ENCODE measurements at places on chromosomes 12 and 14. TPM values are rescaled to one million over a fixed set of nuclear protein-coding genes. Genes with fewer than 3 reads are reported as not detected.

GRCh38 chr12:52871291-52872039 lies 22.7 kb upstream of the KRT78 start:
- H3K4me3 ChIP-seq = no peak overlapping the region
- H3K27ac ChIP-seq = peak overlapping the region; percentile 67
- DNase-seq = no peak
- no peaks in the 10 kb centered on the region for H3K27me3 ChIP-seq
- no peaks in the 10 kb centered on the region for H3K36me3 ChIP-seq
- peaks cover 3% of the 10 kb centered on the region for H3K4me1 ChIP-seq

DNA sequence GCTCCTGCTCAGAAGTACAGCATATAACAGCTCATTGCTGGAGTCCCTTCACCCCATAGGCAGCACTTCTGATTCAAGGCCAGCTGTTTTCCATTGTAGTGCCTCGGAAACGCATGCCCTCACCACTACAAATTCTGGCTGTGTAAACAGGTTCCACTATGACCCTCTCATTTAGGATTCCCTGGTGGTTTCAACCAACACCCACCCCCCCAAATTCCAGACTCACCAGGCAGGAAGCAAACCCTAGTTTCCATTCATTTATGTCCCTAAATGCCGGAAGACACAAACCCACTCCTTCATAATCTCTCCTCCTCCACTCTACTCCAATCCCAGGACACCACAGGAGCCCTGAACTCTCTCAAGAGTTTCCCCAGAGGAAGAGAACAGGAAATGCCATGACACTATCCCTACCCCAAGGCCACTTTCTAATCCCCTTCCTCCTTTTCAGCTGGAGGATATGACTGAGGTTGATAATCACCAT lies 75.9 kb upstream of the TMPO start:
- H3K36me3 ChIP-seq = no peaks in the 10 kb centered on the region
- H3K27me3 ChIP-seq = no peaks in the 10 kb centered on the region
- H3K4me1 ChIP-seq = no peaks in the 10 kb centered on the region
- DNase-seq = no peak

DNA sequence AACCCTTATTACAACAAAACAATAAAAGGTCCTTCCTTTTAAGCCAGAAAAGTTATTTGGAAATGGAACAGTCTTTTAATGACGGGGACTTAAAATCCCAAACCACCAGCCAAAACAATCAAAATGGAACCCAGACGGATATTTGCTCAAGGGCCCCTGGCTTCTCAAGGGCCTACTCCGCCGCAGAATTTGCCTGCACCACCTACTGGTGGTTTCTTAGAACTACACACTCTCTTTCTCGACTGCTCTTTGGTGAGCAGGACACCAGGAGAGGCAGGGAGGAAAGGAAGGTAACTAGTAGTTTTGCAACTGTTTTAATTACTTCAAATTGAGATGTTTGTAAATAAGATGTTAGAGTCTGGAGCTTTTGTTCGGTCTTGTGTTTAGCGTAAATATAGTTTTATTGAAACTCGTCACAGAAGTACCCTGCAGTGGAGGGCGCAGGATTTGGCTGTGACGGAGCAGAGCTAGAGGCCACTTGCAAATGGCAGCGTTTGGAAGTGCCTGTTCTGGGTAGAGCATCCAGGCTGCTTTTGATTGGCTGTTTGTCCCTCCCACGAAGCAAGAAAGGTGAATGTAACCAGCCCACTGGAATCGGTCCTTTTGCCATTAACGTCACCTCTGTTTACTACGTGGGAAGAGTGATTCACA lies 238.5 kb downstream of the CACNA1C start:
- no peaks in the 10 kb centered on the region for H3K27me3 ChIP-seq
- H3K27ac ChIP-seq = peak overlapping the region; percentile 59
- H3K4me1 ChIP-seq = peaks cover 9% of the 10 kb centered on the region
- no peak for DNase-seq

- H3K36me3 ChIP-seq = no peaks in the 10 kb centered on the region
- H3K27me3 ChIP-seq = no peaks in the 10 kb centered on the region
- no peaks in the 10 kb centered on the region for H3K4me1 ChIP-seq
Measured at GRCh38 chr12:34051486-34051885, 29.2 kb downstream of the ALG10 start.

GRCh38 chr14:89409961-89410360 lies 7.1 kb downstream of the FOXN3 start:
- H3K4me1 ChIP-seq = peaks cover 59% of the 10 kb centered on the region
- H3K36me3 ChIP-seq = peaks cover 9% of the 10 kb centered on the region
- peak overlapping the region; percentile 82 for H3K27ac ChIP-seq

- no peak overlapping the region for H3K4me3 ChIP-seq
- no peaks in the 10 kb centered on the region for H3K4me1 ChIP-seq
Measured at GRCh38 chr12:132700212-132700822, 10.3 kb upstream of the PGAM5 start.

- H3K36me3 ChIP-seq = no peaks in the 10 kb centered on the region
- H3K27me3 ChIP-seq = no peaks in the 10 kb centered on the region
- H3K27ac ChIP-seq = no peak overlapping the region
- DNase-seq = no peak
- H3K4me1 ChIP-seq = no peaks in the 10 kb centered on the region
Measured at GRCh38 chr14:104528496-104528895, 51.1 kb upstream of the C14orf180 start.

KRT71 gene
- total RNA-seq = not detected

DNA sequence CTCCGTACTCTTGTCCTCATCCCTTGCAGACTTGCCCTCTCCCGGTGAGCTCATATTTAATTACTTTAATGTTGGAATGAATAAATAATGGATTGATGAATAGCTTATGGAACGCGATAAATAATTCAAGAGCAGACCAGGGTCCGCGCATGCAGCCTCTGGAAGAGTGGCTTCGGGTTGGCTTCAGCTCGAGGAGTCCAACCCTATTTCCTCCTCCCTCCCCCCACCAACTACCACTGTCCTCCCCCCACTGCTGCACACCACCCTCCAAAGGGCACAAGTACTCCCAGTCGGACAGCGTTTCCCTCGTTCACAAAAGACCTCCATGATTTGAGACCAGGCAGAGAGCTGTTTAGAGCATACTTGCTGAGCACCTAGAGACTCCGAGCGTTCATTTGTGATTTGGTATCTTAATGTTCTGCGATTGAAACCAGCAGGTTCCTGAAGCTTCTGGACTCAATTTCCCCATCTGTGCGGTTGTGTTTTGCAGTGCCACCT lies 647 bp upstream of the SIX1 start:
- no peaks in the 10 kb centered on the region for H3K36me3 ChIP-seq
- no peaks in the 10 kb centered on the region for H3K4me1 ChIP-seq
- peaks cover 29% of the 10 kb centered on the region for H3K27me3 ChIP-seq
- no peak for DNase-seq
- no peak overlapping the region for H3K27ac ChIP-seq

BMP4 gene
- 33.1 TPM for total RNA-seq

DNA sequence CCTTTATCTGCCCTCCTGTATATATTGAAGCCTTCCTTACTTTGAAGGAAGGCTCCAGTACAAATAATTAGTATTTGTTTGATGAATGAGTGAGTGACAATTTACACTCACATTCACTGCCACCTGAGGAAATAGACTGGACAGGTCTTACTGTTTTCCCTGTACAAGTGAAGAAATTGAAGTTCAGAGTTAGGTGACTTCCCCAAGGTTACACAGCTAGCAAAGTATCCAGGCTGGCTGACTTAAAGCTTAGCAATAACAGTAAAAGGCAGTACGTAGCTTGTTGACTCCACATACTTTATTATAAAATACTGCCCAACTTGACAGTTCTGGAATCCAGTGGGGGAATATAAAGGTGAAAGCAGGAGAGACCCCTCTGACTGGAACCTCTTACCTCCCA lies 2.6 kb upstream of the KRT18 start:
- no peak overlapping the region for H3K4me3 ChIP-seq
- no peak for DNase-seq
- H3K36me3 ChIP-seq = no peaks in the 10 kb centered on the region
- H3K27me3 ChIP-seq = no peaks in the 10 kb centered on the region

FOXG1 gene
- not detected for total RNA-seq

GRCh38 chr14:104291123-104292000 lies 153.0 kb downstream of the KIF26A start:
- no peaks in the 10 kb centered on the region for H3K27me3 ChIP-seq
- H3K27ac ChIP-seq = no peak overlapping the region
- DNase-seq = no peak
- no peaks in the 10 kb centered on the region for H3K36me3 ChIP-seq
- no peak overlapping the region for H3K4me3 ChIP-seq

GRCh38 chr14:78709795-78710557 lies 539.8 kb downstream of the NRXN3 start:
- no peaks in the 10 kb centered on the region for H3K4me1 ChIP-seq
- H3K4me3 ChIP-seq = no peak overlapping the region
- H3K36me3 ChIP-seq = no peaks in the 10 kb centered on the region
- no peaks in the 10 kb centered on the region for H3K27me3 ChIP-seq

KCNMB4 gene
- 3.4 TPM for total RNA-seq

GALNT8 gene
- not detected for total RNA-seq

GRCh38 chr12:45349916-45350315 lies 134.0 kb downstream of the ANO6 start:
- no peak overlapping the region for H3K4me3 ChIP-seq
- peaks cover 6% of the 10 kb centered on the region for H3K4me1 ChIP-seq
- no peak for DNase-seq
- H3K27ac ChIP-seq = peak overlapping the region; percentile 40
- peaks cover 23% of the 10 kb centered on the region for H3K36me3 ChIP-seq
- no peaks in the 10 kb centered on the region for H3K27me3 ChIP-seq

DNA sequence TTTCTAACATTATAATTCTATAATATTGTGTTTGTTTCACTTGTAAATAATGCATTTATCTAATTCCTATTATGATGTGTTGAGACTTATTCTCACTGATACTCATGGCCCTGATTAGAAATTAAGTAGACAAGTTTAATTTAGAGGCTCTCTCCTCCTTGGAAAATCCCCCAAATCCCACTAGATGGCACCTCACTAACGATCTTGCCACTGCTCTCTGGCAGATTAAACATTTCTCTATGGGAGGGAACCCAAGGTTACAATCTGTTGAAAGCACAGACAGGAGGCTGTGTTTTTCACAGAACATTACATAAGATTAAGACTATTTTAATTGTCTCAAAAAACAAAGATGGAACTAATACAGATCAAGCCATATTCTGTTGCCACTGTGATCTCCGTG lies 318.7 kb downstream of the LRFN5 start:
- H3K27ac ChIP-seq = no peak overlapping the region
- DNase-seq = no peak
- H3K4me3 ChIP-seq = no peak overlapping the region
- no peaks in the 10 kb centered on the region for H3K4me1 ChIP-seq
- H3K36me3 ChIP-seq = no peaks in the 10 kb centered on the region

DNA sequence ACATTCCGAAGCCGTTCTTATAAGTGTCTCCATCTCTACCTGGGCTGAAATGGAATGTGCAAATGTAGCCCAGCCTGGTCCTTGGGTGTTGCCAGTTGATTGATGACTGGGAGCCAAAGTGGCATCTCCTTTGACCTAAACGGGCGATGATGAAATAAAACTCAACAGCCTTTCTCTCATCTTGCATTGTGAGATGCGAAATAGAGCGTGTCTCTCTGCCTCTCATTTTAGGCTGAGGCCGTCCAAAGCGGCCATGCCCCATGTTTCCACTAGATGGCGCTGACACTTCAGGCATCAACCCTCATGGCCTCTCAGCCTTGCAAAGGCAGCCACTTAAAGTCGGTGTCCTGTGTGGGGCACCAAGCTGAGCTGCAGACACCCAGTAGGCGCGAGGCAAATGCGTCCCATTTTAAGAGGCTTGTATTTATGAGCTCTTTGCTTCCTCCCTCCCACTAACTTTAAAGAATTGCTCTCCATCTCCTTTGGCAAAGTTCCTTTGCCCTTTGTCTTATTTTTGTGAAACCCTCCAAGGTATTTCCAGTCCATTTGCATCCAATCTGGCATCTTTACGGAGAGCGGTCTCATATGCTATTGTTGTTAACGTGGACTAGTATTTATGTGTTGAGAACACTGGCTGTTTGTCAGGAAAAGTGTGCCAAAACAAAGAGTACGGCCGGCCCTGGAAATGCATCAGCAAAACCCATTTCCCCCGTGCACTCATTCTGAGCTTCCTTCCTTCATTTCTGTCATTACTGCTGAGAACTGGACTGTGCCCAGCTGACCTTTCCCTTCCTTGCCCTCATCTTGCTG lies 25.0 kb downstream of the GPRC5A start:
- H3K4me1 ChIP-seq = no peaks in the 10 kb centered on the region
- H3K27ac ChIP-seq = peak overlapping the region; percentile 64
- H3K4me3 ChIP-seq = no peak overlapping the region
- peaks cover 17% of the 10 kb centered on the region for H3K36me3 ChIP-seq
- DNase-seq = peak; percentile 95

GRIP1 gene
- total RNA-seq = not detected

- no peak for DNase-seq
- no peak overlapping the region for H3K4me3 ChIP-seq
- H3K36me3 ChIP-seq = no peaks in the 10 kb centered on the region
- H3K27ac ChIP-seq = no peak overlapping the region
Measured at GRCh38 chr12:65004270-65004669, 116.8 kb downstream of the WIF1 start.

- H3K27ac ChIP-seq = no peak overlapping the region
- no peaks in the 10 kb centered on the region for H3K4me1 ChIP-seq
- DNase-seq = no peak
- no peak overlapping the region for H3K4me3 ChIP-seq
- no peaks in the 10 kb centered on the region for H3K27me3 ChIP-seq
Measured at GRCh38 chr12:27486961-27487360, 37.0 kb upstream of the PPFIBP1 start.

PZP gene
- not detected for total RNA-seq

FBLN5 gene
- total RNA-seq = 280 TPM

GRCh38 chr14:104556256-104557021 lies 23.1 kb upstream of the C14orf180 start:
- H3K27ac ChIP-seq = no peak overlapping the region
- H3K27me3 ChIP-seq = no peaks in the 10 kb centered on the region
- no peaks in the 10 kb centered on the region for H3K36me3 ChIP-seq
- DNase-seq = peak; percentile 1

DNA sequence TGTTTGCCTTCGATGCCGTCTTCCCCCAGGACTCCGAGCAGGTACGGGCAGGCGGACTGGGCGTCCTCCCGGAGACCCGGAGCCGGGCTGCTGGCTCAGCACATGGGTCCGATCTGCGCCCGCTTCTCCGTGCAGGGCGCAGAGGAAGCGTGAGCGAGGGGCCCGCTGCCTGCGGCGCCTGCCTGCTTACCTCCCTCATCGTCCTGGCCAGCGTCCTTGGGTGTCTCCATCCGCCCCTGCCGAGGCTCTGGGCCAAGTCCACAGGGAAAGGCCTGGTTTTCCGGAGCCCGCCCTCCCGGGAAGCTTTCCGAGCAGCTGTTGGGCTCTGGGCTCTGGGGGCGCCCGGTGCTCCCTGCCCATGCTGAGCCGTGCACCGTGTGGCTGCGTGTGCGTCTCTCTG lies 33.5 kb downstream of the KIF26A start:
- H3K36me3 ChIP-seq = no peaks in the 10 kb centered on the region
- H3K27me3 ChIP-seq = no peaks in the 10 kb centered on the region
- H3K27ac ChIP-seq = no peak overlapping the region
- no peak overlapping the region for H3K4me3 ChIP-seq
- no peak for DNase-seq

- no peaks in the 10 kb centered on the region for H3K36me3 ChIP-seq
- no peak overlapping the region for H3K27ac ChIP-seq
- no peaks in the 10 kb centered on the region for H3K4me1 ChIP-seq
- no peak for DNase-seq
- no peaks in the 10 kb centered on the region for H3K27me3 ChIP-seq
- H3K4me3 ChIP-seq = no peak overlapping the region
Measured at GRCh38 chr14:81946834-81947798, 413.5 kb upstream of the SEL1L start.

MIS18BP1 gene
- total RNA-seq = 35.9 TPM
